Brain microvascular endothelial cell (primary cell): ENCODE measurements at places on chromosomes 16 and 17.
A peak's percentile ranks its signal among the peaks of the same experiment; 100 is the strongest.

- peak; percentile 64 for DNase-seq
Observed at GRCh38 chr16:52912565-52913173, 140.0 kb downstream of the CHD9NB start.

DNA sequence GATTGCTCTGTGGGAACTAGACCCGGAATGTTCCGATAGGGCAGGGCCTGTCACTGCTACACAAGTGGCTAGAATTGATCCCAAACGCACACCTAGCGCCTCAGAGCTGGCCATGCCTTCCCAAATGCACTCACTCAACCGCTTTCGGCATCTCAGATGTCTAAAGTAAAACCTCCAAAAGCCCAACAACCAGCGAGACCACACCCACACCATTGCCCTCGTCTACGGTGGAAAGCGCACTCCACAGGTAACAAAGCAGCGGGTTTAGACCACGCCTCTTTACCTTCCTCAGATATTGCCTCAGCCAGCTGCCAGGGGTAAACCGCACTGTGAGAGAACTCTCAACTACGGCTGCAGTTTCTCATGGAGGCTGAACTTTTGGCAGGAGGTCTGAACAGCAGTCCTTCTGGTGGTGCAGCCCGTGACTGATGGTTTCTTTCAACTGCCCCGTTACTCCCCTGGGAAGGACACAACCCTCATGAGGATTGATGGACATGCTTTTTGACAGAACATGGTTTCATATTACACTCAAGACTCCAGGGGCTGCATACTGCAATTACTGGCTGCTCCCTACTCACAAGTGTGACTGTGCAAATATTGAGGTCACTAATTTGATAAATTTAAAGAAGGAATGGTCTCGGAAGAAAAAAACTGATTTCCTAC lies 34.5 kb downstream of the USP7 start:
- no peak for DNase-seq

- DNase-seq, result peak; percentile 94
Observed at GRCh38 chr16:75555213-75555706, 792 bp downstream of the TMEM231 start.

DNA sequence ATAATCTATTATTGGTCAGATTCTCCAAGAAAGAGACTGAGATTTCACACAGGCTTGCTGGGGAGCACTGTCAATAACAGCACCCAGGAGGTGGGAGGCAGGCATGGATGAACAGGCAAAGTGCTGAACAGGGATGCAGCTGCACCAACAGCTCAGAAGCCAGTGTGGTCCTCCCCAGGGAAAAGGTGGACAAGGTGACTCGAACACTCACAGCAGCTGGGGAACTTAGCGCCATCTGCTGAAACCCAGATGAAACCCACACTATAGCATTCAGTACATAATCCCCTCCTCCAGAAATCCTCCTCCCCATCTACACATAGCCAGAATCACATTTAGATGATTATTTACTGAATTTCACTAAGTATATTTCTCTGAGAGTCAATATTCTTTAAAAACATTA lies 255.2 kb upstream of the WSB1 start:
- no peak for DNase-seq

GRCh38 chr16:20916289-20916688 lies 15.7 kb downstream of the LYRM1 start:
- no peak for DNase-seq

DNA sequence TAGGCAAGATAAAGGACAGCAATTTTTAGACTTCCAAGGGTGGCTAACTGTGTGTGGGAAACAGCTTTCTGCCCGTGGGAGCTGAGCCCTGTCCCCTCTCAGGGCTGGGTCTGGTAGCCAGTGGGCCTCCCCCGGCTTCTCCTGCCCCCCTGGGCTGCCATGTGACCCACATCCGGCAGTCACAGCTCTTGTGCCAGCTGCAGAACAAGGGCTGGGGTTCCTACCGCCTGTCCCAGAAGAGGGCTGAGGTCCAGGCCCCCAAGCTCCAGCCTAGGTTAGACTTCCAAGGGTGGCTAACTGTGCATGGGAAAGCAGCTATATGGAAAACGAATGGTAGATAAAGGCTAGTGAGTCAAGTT lies 6.1 kb downstream of the GAST start:
- DNase-seq, result no peak

GRCh38 chr17:6936370-6937028 lies 59.4 kb upstream of the ALOX12 start:
- no peak for DNase-seq

DNA sequence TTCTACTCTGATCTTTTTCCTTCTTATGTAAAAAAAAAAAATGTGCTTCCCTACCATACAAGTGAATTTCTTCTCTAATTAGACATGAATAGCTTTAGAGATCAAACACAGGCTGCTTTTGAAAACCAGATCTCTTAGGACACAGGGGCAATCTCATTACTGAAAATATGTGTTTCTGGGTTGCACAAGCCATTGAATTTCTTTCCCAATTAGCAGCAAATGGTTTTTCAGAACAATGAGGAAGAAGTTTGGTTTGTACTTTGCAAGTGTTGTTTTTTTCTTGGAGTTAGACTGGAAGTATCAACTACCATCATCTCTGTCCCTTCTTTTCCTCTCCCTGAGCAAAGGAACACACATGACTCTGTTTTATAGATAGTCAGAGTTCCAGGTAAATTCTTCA lies 5.6 kb upstream of the ANKS4B start:
- DNase-seq, result no peak

- DNase-seq, result no peak
Observed at GRCh38 chr17:20916383-20916782, 126.4 kb downstream of the USP22 start.

GRCh38 chr17:54892360-54892759 lies 8.3 kb upstream of the TOM1L1 start:
- DNase-seq, result no peak

DNA sequence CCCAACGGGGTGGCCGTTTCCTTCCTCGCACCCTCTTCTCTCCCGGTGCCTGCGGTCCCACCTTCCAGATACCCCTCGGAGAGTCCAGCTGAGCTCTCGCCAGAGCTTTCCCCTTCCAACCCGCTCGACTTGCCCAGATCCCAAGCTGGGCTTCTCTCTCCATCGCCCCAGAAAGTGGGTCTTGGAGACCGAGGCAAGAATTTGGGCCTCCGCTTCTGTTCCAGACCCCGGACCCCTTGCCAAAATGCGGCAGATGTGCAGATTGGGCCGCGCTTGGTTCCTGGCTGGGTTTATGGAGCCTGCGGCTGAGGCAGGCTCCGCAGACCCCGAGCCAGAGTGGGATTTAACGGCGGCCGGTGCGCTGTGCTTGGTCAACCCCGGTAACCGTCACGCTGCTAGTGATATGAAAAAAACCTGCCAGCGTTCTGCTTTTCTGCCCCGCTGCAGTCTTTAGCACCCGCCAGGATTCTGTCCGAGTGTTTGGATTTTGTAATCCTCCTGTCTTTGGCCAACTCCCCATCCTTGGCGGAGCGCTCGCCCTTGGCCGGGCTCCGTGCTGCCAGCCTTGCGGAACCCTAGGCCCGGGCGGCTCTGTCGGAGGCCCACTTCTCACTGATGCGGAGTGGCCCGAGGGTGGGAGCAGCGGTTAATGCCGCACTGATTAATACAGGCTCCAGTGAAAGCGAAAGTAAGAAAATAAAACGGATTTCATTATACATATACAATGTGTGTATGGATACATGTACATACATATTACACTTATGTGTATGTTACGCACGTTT lies 754 bp upstream of the SLFN11 start:
- peak; percentile 21 for DNase-seq

- DNase-seq, result no peak
Observed at GRCh38 chr16:69423189-69423588, 1.2 kb upstream of the CYB5B start.

DNA sequence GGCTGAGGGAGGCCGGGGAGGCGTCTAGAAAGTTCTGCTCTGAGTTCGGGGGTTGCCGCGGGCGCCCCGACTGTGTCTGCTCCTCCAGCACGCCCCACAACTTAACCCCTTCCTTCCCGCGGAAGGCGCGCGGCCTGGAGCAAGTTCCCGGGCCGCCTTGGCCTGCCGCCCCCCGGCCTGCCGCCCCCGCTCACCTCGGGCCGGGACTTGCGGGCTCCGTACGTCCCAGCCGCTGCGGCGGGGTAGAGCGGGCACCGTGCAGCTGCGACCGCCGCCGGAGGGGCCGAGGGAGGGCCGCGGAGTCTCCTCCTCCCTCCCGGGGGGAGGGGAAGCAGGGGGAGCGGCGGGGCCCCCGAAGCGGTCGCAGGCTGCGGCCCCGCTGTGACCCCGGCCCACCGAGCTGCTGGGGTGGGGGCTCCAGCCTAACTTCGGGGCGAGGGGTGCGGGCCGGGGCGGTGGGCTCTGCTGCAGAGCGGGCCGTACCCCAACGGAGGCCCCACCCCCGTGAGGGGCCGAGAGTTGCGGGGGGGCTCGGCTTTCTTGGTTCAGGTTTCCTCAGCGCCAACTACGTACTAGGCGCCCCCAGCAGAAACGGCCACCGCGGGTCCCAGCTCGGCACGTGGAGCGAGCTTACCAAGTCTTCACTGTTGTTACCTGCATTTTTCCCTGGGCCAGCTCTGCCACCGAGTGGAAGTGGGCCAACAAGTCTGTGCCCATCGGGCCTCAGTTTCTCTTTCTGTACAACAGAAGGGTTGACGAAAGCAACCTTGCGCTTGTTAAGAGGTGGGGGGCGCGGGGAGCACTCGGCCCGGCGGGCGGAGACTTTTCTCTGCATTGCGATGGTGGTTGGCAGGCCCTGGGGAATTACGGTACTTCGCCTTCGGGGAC lies at the start of gene CCDC102A:
Gene CCDC102A (minus strand): TSS at position 266 of the 888 bp plus-strand sequence. CDS start 7,394 bp downstream, outside the sequence.
- no peak for DNase-seq

DNA sequence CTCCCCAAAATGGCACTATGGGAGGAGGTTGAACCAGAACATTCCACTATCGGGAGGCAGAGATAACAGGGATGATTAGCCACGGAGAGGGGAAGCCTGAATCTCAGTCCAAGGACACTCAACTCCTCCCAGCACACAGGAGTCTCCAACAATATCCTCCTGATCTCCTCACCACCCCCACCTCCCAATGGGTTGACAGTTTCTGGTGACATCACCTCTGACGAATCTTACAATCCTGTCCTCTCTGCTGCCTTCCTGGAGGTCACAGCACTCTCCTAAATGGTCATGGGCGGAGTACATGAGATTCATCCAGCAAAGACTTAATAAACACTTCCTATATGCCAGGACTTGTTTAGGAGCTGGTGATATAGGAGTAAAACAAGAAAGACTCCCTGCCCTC lies 80.9 kb downstream of the SLC6A2 start:
- no peak for DNase-seq

- DNase-seq, result no peak
Observed at GRCh38 chr17:64388961-64389565, 1.6 kb downstream of the PECAM1 start.

- no peak for DNase-seq
Observed at GRCh38 chr16:11224096-11224893, 31.7 kb downstream of the SOCS1 start.

GRCh38 chr16:57882792-57883191 lies 80.5 kb upstream of the KIFC3 start:
- DNase-seq, result peak; percentile 22

DNA sequence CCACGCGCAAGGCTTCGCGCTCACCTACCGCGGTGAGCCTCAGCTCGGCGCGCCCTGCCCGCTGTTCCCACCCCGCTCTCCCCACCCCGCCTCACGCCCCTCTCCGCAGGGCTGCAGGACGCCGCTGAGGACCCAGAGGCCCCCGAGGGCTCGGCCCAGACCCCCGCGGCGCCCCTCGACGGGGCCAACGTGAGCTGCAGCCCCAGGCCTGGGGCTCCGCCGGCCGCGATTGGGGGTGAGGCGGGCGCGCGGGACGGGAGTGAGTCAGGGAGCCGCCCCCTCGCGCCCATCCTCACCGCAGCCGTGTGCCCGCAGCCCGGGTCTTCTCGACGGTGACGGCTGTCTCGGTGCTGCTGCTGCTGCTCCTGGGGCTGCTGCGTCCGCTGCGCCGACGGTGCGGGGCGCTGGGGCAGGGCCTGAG lies 1.9 kb upstream of the PAQR4 start:
- no peak for DNase-seq

- DNase-seq, result no peak
Observed at GRCh38 chr17:82320140-82320840, 2.9 kb upstream of the CD7 start.

GRCh38 chr16:16032271-16032979 lies 83.0 kb downstream of the ABCC1 start:
- DNase-seq, result no peak

GRCh38 chr17:48860034-48860433 lies 29.2 kb downstream of the CALCOCO2 start:
- DNase-seq, result no peak

DNA sequence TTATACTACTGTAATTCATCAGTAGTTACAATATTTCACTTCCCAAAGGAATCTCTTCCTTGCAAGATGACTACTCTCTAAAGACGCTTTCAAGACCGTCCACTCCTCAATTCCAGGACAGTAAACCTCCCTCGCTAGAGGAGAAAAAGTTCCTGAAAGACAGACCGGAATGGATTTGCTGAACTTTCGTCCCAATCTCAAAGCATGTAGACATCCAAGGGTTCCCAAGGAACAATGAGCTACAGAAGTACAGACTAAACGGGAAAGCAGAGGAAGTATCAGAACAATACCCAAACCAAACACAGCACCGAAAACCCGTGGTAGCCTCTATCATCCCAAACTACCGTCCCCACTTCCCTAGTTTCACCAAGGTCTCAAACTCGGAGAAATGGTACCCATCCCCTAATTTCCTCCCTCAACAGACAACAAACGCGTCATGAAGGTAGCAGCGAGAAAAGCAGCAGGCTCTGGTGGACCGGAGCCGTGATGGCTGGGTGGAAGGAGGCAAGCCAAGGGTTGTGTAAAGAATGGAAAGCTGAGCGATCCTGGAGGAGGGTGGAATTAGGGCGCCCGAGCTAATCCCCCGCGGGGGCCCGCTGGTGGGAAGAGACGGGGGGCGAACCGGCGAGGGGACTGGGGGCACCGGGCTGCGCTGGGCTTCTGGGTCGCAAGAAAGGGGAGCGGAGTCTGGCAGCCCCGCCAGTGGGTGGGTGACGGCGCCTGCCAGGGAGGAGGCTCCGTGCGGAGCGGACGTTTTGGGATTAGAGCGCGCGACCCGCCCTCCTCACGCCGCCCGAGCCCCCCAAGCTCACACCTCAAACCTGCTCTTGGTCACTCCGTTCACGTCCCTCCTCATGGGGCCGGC lies 647 bp downstream of the FBXL20 start:
- peak; percentile 0 for DNase-seq

DNA sequence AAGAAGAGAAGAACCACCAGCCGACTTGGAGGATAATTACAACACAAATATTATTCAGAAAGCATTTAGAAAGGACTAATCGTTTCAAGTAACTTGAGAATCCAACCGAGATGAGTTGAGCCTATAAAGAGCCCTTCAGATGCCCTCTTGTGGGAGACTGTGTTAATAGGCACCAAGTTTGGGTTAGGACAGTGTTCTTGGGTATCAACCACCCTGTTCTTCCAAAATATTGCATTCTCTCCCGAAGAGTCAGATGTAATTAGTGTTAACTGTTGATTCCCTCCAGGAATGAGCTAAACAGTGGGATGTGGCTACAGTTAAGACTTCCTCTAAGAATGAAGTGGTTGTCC lies 87.8 kb upstream of the NOL11 start:
- peak; percentile 43 for DNase-seq

DNA sequence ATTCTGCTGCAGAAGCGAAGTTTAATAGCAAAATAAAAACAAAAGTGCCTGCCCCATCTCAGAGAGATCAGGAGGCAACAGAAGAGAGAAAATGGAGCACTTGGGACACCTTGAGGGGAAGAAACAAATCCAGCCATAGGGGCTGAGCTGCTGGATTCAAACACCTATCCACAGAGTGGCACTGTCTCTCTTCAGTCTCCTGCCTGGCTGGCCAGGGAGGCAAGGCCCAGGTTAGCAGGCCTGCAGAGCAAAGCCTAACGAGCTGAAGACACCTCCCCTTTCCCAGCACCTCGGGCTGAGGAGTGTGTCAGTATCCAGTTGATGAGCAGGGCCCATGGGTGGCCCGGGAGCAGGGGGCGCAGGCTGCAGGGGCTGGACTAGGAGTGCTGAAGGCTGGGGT lies 8.8 kb upstream of the KRT31 start:
- no peak for DNase-seq

- DNase-seq, result peak; percentile 45
Observed at GRCh38 chr16:85675251-85675874, 13.4 kb downstream of the GINS2 start.
